ENCODE measurements at places on chromosomes 7 and 10. TPM values are rescaled to one million over a fixed set of nuclear protein-coding genes. Genes with fewer than 3 reads are reported as not detected.

DNA sequence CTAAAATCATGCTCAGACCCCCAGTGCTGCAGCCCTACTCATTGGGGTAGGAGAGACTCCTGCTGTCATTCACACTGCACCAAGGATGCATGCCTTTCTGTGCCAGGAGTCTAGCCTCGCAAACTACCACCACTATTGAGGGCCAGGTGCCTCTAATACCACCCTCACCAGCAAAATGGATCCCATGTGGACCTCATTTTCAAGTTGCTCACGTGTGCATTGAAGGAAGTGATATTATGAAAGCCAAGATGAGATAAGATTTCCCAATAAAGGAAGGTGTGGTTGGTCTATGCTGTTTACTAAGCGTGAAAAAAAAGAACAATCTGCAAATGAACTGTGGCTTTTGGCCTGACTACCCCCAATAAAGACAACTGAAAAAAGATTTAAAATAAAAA lies 7.2 kb upstream of the LAMTOR4 start:
- no peak for DNase-seq

- no peak for DNase-seq
Measured at GRCh38 chr10:51846856-51847506, 147.6 kb upstream of the CSTF2T start.

DNA sequence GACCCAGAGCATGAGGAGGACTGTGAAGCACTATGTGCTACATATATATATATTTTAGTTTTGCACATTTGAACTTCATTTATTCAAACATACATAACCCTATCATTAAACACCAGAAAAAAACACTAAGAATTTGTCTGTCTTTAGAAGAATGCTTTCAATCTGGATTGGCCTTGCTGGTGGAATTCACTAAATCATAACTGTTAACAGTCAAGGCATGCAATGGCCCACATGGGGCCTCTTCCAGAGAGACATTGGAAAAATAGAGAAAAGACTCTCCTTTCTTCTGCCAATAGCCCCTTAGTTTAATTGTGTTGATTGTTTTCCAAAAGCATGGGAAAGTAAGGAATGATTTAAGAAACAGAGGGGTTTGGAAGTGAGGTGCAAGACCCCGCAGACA lies 77.9 kb downstream of the MRPL32 start:
- DNase-seq, result no peak

DNA sequence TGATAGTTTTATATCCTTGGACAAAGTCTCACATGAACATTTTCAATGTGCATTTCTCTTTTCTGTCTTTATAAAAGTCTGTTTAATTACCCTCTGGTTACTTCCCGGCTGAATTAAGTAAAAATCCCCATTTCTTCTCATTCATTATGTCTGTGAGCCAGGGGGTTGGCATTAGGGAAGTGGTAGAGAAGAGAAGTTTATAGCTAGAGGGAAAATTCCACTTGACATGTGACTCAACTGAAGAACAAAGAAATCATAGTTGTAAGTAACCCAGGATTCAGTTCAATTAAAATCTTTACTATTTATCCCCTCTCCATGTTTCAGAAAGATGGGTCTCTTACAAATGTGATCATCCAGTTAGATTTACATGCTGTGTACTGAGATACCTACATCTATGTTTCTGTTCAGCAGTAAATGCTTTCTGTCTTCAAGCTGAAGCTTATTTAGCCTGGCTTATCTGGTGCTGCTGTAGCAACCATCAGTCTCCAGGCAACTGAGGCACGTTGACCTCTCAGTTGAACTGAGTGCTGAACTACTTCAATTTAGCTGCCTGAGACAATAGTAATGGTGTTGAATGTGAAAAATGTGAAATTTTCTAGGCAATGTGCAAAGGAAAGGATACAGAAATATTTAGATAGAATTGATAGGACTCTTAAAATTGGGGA lies 181.6 kb downstream of the MLLT10 start:
- no peak for DNase-seq

DNA sequence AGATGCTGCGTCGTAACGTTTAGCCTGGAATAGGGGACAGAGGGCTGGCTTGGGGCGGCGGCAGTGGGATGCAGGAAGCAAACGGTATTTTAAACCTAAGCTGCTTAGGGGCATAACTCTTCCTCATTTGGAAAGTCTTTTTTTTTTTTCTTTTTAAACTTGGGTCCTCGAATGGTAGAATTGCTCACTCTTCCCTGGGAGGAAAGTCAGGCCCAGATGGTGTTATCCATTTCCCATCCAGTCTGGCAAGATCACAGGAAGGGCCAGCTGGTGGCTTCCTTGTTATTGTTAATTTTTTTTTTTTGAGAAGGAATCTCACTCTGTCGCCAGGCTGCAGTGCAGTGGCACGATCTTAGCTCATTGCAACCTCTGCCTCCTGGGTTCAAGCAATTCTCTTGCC lies 56.6 kb downstream of the TMEM209 start:
- DNase-seq, result no peak

DNA sequence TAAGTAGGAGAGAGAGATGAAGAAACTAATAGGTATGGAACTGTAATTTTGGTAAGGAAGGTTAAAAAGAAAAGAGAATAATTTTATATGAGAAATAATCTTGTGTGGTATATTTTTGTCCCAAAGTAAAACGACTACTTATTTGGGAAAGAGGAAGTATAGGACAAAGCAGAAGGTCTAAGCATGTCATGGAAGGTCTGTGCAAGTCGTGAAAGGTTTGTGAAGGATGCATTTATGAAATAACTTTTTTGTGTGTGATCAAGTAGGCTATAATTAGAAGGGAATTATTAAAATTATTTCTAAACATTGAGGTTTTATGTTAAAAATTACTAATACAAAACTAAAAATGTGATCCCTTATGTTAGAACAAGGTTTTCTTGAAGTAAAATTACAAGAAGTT lies 63.3 kb downstream of the ZNF783 start:
- DNase-seq, result no peak

DNA sequence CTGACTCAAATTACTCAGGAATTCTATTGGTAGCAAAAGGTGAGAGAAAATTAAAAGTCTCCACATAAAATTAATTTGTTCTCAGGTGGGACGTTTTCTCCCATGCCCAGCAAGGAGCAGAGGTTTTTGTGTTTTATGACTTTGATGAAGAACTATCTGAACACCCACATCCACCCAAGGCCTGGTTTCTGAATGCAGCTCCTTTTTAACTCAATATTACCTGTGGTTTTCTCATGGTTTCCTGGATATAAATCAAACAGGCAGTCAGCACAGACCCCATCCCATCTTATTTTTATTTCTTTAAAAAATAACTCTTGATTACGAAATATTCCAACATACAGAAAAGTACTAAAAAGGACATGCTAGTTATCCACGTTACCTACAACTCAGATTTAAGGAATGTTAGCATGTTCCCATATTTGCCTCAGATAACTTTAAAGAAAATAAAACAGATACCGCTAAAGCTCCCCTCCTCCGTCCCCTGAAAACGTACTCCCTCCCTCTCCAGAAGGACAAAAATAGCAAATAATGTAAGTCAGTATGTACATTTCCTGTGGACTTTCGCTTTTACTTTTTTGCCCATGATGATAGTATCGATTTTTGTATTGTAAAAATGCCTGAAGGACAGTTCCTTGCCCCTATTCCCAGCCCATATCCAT lies 43.4 kb downstream of the GLI3 start:
- no peak for DNase-seq

DNA sequence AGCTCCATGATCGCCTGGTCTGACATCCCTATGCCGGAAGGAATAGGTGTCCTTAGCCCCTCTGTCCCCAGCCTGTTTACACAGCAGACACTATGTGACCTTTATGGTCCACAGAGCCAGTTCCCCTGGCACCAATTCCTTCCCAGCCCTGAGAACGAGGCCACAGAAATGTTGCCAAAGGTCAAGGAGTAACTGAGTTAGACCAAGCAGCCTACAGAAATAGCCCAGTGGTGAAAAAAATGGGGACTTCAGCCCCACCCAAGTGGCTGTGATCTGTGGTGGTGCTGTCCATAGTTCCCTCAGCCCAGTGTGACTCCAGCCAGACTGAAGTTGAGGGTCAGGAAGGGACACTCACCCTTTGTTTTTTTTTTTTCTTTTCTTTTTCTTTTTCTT lies 2.5 kb downstream of the PGAM2 start:
- no peak for DNase-seq

- DNase-seq, result no peak
Measured at GRCh38 chr10:61378865-61379264, 74.3 kb downstream of the TMEM26 start.

DNA sequence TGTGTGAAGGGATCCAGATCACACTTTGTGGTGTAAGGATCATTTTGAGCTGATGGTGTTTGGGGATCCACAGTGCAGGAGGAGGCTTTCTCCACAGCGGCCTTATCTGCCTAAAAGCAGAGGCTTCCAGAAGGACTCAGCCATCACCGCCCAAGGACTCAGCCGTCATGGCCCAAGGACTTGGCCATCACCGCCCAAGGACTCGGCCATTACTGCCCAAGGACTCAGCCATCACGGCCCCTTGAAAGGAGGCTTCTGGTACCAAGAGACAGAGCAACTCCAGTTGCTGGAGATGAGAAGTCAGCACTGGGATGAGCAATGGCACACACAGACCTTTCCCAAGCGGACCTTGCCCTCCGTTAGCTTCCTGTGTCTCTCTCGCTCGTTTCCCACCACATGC lies 6.0 kb upstream of the CFAP46 start:
- no peak for DNase-seq

DNA sequence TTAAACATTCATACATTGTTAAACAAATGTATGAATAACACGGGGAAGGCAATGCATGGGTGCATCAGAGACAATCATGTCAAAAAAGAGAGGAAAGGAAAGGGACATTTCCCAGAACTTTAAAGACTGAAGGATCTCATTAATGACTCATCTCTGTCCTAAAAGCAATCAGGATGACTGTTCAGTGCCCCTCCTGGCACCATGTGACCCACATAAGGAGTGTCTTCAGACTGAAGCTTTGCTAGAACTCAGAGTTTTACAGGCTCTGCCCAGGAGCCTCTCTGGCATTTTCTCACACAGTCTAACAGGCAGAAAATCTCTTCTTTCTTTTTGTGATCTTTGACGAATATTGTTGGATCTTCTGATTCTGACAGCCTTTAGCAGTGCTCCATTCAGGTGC lies 315.3 kb downstream of the OTUD1 start:
- no peak for DNase-seq

GRCh38 chr7:121151774-121152221 lies 163.3 kb downstream of the CPED1 start:
- DNase-seq, result no peak

- DNase-seq, result no peak
Measured at GRCh38 chr10:123057968-123058367, 49.2 kb downstream of the ACADSB start.

GRCh38 chr10:98274562-98274961 lies 6.6 kb upstream of the LOXL4 start:
- DNase-seq, result no peak

- no peak for DNase-seq
Measured at GRCh38 chr7:16061011-16061410, 360.3 kb downstream of the CRPPA start.

DNA sequence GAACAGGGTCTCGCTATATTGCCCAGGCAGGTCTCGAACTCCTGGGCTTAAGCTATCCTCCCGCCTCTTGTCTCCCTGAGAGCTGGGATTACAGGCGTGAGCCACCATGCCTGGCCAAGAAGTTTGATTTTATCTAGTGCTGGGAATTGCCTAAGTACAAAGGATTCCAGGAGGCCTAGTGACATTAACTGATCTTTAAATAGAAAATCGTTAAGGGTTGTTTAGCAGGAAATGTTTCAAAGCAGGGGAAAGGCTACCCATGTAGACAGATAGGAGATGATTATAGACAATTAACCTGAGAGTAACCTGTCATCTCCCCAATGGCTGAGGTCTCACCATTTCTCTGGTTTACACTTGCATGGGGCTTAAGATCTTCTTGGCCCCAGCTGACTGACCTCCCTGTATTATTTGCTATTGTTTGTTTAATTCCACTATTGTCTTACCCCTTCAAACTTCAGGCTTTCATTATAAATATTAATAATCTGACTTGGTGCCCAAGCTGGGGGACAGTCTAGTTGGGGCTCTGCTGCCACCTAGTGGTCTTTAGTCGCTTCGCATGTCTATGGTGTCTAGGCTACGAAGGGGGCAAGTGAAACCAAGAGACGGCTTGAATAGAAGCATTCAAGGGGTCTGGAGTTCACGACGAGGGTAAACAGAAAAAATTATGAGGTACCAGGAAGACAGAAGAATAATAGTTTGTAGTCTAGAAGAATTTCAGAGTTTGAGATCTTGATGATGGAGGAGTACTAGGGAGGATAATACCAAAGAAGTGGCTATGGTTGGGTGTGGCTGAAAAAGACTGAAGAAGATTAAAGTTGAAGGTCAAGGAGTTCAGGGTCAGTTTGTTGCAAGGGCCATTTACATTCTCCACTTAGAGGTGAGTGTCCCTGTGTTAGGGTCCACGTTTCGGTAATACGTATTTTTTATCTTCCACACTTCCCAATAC lies 40.4 kb upstream of the BPGM start:
- peak; percentile 61 for DNase-seq

DNA sequence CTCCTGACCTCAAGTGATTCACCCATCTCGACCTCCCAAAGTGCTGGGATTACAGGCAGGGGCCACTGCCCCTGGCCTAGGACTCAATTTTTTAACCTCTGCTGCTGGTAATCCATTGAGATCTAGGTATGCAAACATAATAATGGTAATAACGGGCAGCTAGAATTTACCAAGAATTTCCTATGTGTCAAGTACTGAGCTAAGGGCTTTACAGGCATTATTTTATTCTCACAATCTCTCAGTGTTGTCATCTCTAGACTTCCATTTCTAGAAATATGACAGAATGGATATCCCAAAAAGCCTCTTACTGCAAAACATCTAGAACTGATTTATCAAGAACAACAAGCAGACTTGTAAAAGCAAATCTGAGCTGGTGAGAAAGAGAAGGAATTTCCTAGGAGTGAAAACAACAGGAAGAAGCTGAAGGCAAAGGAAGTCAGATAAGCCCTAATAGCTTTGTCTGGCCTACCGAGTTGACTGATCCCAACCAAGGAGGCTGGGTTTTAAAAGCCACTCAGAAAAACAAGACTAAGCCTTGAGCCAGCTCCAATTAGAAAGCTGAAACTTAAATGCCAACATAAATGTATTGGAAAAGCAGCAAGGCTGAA lies 70.6 kb downstream of the CCDC71L start:
- no peak for DNase-seq

GRCh38 chr7:51223505-51223904 lies 93.1 kb downstream of the COBL start:
- no peak for DNase-seq

DNA sequence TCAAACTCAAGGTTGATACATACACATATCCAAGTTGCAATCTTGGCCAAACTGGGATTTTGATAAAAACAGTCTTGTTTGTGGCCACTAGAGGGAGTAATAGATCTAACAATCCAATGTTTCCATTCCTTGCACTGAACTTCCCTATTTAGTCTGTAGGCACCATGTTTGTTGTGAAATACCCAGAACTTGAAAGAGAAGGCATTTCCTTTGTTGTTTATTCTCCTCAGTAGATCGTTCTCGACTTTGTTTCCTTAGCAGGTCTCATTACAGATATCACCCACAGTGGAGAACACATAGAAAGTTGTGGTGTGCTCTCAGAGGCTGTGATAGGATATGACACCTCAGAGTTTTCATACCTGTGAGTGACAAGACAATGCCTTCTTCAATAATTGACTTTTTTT lies 70.3 kb upstream of the MXI1 start:
- no peak for DNase-seq

ZNF777 gene
- 11.7 TPM for total RNA-seq

SLC39A12 gene
- not detected for total RNA-seq

HOXA9 gene
- total RNA-seq, result not detected

ANK3 gene
- total RNA-seq, result 19.1 TPM

GPR85 gene
- total RNA-seq, result not detected

ACTR1A gene
- total RNA-seq, result 74.3 TPM

HELLS gene
- total RNA-seq, result 101 TPM

MCM10 gene
- total RNA-seq, result 40.7 TPM

COL28A1 gene
- total RNA-seq, result not detected
